ENCODE measurements at places on chromosomes 2 and 18.

DNA sequence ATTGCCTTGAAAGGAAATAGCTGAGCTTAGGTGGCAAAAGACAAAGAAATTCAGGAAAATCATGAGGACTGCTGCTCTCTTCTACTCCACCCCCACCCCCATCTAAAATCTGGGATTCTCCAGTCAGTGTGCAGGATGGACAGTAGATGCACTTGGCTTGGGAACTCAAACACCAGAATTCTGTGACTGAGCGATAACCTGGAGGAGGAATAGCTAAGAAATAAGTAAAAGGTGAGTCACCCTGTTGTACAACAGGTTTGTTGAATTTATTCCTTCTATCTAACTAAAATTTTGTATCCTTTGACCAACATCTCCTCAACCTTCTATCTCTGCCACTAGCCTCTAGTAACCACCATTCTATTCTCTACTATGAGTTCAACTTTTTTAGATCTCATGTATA lies 1029.9 kb upstream of the ACVR2A start:
- no peak for DNase-seq

DNA sequence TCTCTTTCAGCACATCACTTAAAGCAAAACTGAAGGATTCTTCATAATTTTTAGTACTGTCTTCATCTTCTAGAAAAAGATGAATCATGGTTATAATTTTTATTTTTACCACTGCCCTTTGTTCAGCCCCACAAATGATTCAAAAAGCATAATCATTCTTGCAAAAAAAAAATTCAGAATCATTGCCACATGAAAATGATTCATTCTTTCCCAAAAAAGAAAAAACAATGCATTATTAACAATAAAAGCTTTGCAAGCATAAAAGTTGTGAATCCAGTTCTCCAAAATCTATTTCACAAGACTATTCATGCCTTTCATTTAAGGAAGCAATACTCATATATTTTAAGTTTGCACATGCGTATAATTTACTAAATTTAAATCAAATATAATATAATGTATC lies 204.8 kb downstream of the RBM43 start:
- DNase-seq = no peak

DNA sequence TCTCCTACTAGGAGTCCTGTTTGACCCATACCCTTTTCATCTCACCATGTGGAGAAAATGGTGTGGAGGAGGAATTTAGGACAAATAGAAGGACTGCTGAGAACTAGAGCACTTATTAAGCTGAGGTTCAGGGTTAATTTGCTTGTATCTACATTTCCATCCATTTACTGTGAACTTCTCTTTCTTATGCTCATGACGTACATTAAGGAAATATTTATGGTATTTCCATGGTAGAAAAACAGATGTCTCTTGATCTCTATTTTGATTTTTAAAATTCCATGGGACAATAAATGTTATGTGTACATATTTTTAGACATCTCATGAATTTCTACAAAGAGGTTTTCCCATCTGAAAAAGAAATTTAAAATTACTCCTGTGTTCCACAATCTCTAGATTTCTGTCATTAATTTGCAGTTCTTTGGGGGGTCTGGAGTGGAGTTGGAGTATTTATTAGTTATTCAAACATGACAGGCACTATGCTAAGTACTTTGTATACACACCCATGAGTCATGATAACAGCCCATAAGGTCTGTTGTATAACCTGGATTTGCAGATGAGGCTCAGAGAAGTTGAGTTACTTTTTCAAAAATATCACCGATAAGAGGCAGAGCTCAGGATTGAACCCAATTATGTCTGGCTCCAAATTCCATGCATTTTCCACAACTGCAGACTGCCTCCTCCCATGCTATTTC lies 112.6 kb downstream of the COPS8 start:
- DNase-seq = no peak

- no peak for DNase-seq
Observed at GRCh38 chr2:40915651-40916050, 463.8 kb upstream of the SLC8A1 start.

DNA sequence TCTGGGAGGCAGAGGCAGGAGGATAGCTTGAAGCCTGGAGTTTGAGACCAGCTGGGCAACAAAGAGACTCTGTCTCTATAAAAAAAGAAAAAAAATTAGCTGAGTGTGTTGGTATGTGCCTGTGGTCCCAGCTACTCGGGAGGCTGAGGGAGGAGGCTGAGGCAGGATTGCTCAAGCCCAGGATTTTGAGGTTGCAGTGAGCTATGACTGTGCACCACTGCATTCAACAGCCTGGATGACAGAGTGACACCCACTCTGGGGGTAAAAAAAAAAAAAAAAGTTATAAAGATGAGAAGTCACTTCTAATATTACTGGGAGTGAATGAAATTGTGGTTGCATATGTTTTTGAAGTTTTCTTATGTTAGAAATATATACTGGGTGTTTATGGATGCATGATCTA lies 71.6 kb downstream of the C2orf74 start:
- no peak for DNase-seq

- no peak for DNase-seq
Observed at GRCh38 chr2:173086518-173087213, 11.0 kb downstream of the MAP3K20 start.

DNA sequence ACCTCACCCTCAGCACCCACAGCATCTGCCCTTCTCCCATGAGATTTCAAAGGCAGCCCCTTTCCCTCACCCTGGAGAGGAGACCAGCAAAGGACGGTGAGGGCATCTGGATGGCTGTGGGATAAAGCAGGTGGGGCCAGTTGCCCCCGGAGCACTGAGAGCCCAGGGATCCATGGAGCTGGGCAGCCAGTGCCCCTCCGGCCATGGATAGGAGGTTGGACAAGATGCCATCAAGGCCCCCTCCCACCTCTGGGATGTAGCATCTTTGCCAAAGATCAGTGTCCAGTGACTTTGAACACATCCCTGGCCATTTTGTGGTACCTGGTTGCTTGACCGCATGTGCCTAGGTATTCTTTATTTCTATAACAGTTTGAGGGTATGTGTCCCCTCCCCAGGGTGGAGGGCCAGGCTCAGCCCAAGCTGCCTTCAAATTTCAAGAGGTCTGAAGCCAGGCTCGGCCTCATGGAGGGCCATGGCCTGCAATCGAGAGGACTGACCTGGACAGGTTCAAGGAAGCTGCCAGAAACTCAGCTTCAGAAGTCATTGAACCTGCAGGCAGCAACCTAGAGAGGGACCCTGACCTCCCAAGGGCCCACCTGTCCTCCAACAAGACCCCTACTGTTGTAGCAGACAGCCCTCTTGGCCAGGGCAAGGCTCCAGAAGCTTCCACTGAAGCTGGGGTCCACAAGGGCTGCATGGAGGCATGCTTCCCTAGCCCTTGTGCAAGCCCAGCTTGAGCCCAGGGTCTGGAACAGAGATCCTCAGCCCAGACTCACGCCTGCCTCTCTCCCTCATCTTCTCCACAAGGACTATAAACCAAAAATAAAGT lies 55.5 kb upstream of the BIN1 start:
- no peak for DNase-seq
